ENCODE measurements at places on chromosomes 13 and 19. TPM values are rescaled to one million over a fixed set of nuclear protein-coding genes. Genes with fewer than 3 reads are reported as not detected.
A peak's percentile ranks its signal among the peaks of the same experiment; 100 is the strongest.

Gene ZNF610
- 13.3 TPM for polyA plus RNA-seq

GRCh38 chr13:78816154-78816553, 157.2 kb upstream of the OBI1 start:
- DNase-seq: no peak

DNA sequence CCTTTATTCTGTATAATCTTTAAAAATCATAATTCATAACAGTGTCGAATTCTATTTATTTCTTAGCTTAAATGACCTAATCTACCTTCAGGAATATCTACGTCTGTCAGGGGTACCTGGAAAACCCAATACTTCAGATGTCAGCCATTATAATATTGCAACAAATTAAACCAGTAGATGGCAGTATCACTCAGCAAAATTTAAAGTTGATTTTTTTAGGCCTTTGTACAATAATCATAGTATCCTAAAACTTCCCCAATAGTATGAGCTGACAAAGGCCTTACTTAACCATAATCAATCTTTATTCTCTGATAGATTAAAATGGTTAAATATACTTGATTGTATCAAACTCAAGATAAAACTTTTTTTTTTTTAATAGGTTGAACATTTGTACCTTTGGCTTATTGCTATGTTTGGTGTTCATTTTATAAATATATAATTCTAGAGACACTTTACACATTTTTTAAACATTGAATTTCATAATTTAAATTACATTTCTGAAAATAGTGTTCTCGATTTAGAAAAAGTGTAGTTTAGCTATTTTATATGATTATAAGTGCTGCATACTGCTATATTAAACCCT, 830.2 kb upstream of the SPRY2 start:
- no peak for DNase-seq

- no peak for DNase-seq
Observed at GRCh38 chr13:61880578-61881283, 465.1 kb upstream of the PCDH20 start.

GRCh38 chr19:50024719-50025021, 502 bp downstream of the VRK3 start:
- peak; percentile 8 for DNase-seq

Gene LRG1
- 0.72 TPM for polyA plus RNA-seq

Gene PPFIA3
- polyA plus RNA-seq: 5.0 TPM

DNA sequence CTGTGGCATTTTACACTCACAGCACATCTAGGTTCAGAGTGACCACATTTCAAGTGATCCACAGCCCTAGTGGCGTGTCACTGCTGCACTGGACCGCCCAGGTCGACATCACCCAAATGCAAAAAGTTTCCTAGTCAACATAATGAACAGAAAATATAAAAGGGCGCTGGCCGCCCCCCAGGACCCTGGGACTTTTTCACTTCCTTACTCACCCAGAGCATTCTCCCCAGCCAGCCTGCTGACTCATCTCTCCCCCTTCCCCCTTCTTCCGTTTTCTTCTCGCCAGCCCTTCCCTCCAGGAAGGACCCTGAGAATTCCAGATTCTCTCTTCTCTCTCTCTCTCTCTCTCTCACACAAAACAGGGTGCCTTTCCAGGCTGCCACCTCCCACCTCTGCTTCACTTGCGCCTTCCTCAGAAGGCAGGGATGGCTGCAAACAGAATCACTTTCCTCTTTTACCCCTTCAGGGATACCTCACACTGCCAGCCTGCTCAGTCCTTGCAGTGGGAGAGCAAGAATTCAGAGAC, 21.0 kb upstream of the GRWD1 start:
- no peak for DNase-seq

DNA sequence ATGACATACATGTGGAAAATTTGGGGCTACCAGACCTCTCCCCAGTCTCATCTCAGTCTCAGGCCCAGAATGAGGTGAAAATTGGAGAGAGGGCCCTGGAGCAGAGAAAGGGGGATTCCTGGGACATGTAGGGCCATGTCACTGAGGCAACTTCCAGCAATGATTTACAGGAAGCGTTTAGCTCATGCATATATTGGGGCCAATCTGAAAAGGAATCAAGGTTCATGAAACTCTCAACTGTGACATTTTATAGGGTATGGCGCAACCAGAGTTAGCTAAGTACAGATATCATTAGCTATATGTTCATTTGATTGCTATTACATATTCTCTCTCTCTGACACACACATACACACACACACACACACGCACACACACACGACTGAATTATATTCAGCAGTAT, 86.3 kb downstream of the RNASEH2B start:
- no peak for DNase-seq

DNA sequence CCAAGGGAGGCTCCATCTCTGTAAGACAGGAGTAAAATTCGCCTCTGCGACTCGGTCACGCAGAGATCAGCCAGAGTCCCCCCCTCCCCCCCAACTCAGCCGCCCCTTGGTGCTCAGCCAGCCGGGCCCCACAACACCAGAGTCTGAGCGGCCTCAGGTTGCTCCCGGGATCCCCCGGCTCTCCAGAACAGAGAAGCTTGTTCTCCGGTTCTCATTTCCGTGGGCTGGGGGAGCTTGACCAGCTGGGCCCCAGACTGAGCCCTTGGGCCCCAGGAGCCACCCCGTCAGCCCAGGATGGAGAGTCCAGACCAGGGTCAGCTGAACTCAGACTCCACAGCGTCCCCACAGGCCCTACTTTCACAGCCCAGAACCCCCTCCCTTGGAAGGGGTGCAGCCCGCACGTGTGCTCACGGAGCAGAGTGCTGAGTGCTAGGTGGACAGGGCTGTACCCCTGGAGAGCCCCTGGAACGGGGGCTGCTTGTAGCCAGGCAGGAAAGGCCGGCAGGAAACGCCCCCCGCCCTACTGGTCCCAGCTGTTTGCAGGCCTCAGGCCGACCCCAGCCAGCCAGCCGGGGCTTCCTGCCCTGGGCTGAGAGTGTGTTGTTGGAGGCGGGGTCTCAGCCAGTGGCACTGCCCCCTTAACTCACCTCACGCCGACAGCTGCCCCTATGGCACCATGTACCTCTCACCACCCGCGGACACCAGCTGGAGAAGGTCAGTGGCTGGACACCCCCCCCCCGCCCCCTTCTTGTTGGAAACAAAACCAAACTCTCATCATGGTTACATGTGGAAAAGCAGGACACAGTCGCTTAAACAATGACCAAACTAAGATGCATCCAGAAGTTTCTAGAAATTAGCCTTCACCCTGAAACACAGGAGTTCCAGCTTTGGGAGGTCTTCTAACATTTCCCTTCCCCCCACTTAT, 44.4 kb downstream of the COMP start:
- DNase-seq: no peak

DNA sequence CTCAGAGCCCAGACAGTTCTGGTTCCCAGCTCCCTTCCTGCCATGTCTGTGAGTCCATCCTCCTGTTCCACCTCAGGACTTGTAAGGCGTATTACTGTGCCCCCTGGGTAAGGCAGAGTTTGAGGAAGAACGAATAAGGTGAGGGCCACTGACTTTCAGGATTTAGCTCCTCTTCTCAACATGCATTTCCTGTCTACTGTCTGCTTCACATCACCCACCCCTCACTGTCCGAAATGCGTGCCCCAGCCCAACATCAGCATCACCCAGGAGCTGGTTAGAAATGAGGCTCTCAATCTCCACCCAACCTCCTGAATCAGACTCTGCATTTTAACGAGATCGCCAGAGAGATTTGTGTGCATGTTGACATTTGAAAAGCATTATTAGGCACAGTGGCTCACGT, 44.4 kb downstream of the IRS2 start:
- no peak for DNase-seq

DNA sequence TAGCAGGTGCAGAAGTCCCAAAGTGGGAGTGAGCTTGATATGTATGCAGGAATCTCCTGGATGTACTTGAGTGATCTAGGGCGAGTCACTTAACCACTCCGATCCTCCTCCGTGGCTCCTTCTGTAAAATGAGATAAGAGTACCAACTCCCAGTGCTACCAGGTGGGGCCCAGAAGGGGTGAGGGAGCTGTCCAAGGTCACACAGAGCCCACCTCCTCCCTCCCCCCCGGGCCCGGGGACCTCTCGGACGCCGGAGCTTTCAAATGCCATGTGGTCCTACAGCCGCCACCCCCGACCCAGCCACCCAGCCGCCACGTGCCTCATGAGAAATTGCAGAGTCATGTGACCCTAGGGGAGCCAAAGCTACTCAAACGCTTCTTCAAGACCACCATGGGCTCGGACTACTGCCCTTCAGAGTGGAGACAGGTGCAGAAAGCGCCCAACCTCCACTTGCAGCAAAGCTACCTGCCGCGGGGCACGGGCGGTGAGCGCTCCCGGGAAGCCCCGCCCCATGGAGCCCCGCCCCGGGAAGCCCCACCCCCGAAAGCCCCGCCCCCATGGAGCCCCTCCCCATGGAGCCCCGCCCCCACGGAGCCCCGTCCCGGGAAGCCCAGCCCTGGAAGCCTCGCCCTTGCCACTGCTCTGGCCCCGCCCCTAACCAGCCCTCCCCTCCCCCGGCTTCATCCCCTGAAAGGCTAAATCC, 10.1 kb upstream of the ZNF358 start:
- DNase-seq: no peak

Gene KLK15
- polyA plus RNA-seq: not detected

- no peak for DNase-seq
Observed at GRCh38 chr13:38981096-38981495, 9.5 kb downstream of the STOML3 start.

Gene FRY
- 41.5 TPM for polyA plus RNA-seq

GRCh38 chr19:39768334-39768733, 10.3 kb upstream of the LEUTX start:
- DNase-seq: no peak

GRCh38 chr19:13007292-13008045, 12.2 kb downstream of the NFIX start:
- no peak for DNase-seq

- no peak for DNase-seq
Observed at GRCh38 chr13:90382425-90382824, 965.1 kb upstream of the MIR17HG start.

GRCh38 chr19:22331521-22331920, 45.3 kb downstream of the ZNF729 start:
- DNase-seq: no peak

Gene GMIP
- polyA plus RNA-seq: 6.7 TPM

DNA sequence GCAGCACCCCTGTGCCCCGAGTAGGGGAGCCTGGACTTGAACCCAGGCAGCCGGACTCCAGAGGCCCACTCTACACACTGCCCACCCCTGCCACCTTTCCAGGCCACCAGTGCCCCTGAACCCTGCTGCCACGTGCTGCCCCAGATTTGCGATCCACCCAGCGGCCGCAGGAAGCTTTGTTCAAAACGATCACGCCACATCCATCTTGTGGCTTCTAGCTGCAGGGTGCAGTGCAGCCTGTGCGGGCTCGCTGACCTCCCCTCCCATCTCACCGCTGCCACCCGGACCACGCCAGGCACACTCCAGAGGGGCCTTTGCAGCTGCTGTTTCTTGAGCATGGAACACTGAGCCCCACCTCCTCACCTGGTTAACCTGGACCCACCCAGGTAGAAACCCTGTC, 3.8 kb downstream of the RAVER1 start:
- DNase-seq: no peak
